Common myeloid progenitor, CD34-positive (primary cell): ENCODE measurements at places on chromosomes 4 and X.
A peak's percentile ranks its signal among the peaks of the same experiment; 100 is the strongest.

DNA sequence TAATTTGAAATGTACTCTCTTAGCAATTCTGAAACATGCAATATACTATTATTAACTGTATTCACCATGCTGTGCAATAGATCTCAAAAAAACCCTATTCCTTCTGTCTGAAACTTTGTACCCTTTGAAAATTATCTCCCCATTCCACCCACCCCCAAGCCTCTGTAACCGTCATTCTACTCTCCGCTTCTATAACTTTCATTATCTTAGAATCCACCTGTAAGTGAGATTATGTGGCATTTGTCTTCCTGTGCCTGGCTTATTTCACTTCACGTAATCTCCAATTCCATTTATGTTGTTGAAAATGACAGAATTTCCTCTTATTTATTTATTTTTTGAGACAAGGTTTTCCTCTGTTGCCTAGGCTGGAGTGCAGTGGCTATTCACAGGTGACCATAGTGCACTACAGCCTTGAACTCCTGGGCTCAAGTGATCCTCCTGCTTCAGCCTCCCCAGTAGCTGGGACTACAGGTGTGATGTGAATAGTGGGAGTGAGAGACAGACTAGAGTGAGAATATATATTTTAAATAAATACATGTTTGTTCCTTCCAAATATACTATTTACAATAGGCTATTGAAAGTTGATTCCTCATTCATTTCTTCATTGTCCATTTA lies 30.5 kb downstream of the VSIG4 start:
- peak; percentile 75 for DNase-seq

GRCh38 chrX:39577985-39578869 lies 519.5 kb downstream of the BCOR start:
- DNase-seq = peak; percentile 93

DNA sequence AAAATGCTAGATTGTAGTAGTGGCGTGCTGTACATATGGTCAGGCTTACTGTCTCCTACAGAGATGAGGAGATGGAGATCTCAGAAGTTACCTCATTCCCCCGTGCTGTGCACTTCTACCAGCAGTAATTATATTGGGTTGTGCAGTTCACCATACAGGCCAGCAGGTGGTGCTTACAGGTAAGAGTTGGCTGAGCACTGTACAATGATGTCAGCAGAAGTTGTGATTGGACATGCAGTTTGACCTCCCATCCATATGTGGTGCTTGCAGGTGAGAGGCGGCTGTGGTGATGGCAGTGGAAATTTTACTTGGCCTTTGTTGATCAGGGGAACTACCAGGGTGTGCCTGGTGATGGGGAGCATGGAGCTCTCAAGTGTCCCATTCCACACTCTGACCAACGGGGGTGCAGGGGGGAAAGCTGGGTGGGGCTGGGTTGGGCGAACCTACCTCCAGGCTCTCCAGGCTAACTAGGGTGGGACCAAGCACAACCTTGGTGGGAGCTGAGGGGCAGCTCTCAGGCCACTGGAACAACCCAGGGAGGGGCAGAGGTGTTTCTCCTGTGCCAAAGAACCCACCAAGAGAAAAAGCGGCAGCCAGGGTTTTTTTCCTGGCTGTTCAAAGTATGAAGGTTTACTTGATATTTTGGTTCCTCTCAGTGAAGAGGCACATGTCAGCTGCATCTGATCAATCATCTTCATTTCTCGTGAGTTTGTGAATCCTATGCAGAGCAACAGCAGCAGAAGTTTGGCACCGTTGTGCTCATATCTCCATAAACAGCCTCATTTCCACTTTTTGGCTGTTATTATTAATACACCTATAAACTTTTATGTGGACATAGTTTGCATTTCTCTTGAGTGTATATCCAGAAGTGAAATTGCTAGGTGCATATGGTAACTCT lies 73.8 kb upstream of the FREM3 start:
- peak; percentile 52 for DNase-seq

DNA sequence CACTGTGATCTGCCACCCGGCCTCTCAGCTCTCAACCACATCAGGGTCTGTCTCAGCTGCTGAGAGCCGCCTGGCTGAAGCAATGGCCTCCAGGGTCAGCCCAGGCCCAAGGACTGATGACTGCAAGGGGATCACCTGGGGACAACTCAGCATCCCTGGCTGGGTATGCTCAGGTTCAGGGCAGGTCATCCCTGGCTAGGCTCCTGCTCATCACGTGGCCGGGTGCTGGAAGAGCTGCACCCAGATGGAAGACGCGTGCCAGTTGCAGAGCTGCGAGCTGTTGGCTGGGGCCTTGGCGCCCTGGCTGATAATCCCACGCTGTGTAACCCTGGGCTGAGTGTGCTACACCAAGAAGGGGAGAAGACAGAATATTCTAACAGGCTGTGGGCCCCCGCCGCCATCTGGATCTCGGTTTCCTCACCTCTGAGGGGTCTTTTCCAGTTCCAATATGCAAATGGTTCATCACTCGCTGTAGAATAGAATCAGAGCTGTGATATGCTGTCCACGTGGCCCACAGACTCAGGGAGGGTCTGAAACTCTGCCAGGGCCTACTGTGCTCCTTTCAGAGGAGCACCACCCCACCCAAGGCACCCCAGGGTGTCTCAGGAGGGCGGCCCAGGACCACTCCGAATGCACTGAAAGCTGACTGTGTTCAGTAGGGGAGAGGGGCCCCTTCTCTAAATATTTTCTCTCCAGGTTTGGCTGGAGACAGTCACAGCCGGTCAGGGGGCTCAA lies 338.8 kb downstream of the BCOR start:
- no peak for DNase-seq

GRCh38 chrX:107596651-107597050 lies 31.7 kb upstream of the PRPS1 start:
- no peak for DNase-seq

DNA sequence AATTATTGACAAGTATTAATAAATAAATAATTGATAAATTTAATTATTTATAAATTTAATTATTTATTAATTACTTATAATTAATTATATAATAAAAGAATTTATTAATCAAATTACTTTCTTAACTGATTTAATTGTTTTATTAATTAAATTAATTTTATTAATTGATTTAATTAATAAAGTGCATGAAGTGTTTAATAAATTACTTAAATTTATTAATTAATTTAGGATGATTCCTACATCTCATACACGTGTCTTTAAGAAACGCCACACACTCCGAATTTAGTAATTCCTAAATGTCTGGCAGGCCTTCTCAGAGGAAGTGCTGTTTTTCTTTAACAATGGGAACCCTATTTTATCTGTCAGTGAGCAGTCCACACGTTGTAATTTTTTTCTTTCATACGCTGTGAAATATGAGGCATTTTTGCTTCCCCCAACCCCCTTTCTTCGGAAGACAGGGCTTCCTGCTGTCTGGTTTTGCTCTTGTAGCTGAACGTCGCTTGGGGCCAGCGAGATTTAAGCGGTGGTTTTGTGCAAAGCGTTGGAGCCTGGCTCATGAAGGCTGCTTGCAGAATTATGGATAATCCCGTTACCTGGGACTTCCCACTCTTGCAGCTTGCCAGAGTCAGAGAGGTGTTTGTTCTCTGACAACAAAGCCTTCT lies 46.8 kb downstream of the CRLF2 start:
- DNase-seq = peak; percentile 91

GRCh38 chrX:19750028-19750782 lies 137.2 kb downstream of the SH3KBP1 start:
- no peak for DNase-seq

DNA sequence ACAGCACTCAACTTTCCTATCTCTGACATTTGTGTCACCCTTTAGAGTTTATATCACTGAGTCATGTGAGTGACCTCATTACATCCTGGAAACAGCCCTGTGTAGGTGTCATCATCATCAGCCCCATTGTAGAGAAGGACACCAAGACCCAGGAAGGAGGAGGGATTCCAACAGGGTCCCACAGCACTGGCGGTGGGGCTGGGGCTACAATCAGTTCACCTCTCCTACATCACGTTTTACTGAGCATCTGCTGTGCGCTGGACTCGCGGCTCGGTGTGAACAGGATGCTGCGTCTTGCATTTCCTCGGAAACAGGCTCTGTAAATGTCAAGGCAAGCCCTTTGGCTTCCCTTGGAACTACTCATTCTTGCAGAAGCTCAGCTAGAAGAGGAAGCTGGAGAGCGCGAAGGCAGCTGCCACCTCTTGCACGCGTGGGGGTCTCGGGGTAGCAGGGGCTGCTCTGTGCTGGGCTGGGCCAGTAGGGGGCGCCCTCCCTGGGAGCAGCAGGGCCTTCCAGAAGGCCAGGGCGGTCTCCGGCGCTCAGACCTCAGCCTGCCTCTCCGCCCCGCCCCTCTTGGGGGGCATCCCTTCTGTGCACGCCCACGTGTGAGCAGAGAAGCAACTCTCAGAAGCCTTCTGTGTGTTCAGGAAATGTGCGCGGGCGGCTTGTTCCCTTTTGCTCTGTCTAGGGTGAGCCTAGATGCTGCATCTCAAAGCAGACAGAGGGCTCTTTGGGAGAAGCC lies 29.0 kb downstream of the REELD1 start:
- peak; percentile 84 for DNase-seq

DNA sequence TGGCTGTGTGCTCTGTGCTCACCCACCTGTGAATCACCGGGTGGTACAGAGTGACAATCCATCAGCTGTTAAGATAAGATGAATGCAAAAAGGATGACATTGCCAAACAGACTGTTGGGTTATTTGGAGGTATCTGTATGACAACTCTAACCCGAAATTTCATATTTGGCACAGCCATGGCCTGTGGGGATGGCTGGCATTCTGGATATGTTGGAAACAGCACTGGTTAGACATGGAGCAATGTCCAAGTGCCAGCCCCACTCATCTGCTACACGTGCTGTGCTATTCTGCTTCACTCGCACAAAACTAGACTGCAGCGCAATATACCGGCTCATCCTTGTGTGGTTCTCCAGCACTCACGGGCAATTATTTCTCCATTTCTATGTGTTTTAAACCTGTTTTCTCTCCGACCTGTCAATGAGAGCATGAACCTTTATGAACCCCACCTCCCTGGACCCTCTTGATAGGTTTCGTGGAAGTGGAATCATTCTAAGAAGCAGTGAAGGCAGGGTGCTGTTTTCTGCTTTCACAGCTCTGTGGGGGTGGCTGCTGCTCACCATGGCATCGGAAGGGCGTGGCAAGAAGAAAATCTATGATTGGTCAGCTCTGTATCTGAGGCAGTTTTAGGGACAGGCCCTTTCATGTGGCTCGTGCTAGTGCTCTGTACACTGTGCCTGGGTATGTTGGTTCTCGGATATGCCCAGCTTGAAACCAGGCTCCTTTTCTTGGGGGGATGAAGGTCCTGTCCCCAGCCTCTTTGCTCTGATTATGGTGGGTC lies 94.9 kb downstream of the ENPP6 start:
- no peak for DNase-seq

GRCh38 chr4:137748616-137749015 lies 216.3 kb upstream of the PCDH18 start:
- no peak for DNase-seq

DNA sequence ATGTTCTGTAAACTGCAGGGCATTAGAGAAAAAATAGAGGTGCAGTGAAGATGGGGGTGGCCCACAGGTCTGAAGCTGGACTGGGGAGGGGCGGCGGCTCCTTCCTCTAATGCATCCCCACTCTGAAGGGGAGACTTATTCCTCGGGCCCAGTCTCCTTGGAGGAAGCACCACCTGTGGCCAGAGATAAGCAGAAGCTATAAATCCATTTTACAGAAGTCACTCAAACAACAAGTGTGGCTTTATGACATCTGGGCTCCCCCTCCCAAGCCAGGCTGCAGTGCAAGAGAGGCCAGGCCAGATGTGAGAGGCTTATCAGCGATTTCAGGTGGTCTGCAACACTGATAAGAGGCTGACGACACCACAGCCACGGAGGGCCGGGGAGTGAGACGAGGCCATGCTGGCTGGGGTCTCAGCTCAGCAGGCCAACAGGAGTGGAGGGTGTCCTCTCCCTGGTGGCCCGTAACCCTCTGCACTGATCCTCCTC lies 15.8 kb downstream of the CYTL1 start:
- DNase-seq = peak; percentile 95

DNA sequence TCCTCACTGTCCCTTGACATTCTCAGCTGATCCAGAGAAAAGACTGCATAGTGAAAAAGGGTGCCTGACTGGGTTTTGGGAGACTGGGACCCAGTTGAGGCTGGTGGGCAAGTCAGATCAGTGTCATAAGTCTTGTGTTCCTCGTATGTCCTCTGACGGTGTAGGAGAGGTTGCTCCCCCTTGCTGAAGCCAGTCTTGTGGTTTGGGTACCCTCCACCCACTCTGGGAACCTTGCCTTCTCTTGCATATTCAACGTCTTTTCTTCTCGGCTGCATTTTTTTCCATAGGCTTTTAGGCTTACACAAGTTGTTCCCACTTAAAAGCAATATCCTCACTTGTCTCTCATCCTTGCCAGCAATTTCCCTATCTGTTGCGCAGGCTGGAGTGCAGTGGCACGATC lies 211.9 kb downstream of the PTTG2 start:
- no peak for DNase-seq

DNA sequence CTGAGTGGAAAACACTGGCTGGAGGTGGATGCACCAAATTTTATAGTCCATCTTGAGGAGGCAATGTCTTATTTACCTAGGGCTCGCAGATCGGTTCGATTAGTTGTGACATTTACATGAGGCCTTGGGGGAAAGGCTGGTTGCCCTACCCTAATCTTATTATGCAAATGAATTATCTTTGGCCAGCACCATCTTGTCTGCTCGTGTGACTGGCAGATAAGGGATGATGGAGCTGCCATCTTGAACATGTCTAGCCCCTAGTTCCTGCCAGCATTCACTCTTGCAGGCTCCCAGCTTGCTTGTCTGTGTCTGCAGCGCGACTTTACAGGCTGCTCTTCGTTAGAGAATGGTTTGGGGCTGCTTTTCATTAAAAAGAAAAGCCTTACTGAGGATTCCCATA lies 61.9 kb downstream of the SEC24B start:
- no peak for DNase-seq

- DNase-seq = no peak
Observed at GRCh38 chr4:95439071-95439470, 109.7 kb downstream of the UNC5C start.

DNA sequence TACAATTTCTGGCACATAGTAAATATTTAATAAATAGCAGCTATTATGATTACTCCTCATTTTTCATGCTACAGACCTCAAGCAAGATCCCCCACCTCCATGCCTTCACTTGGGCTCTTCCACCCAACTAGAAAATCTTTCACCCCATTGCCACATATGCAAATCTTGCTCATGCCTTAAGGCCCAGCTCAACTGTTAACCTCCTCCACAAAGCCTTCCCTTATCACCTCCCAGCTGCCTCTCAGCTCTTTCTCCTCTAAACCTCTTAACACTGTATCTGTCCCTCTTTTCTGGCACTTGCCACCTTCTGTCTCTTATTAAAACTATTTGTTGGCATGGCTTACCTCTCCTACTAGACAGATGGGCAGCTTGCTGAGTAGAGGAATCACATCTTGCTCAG lies 51.5 kb downstream of the PJA1 start:
- DNase-seq = no peak

- DNase-seq = no peak
Observed at GRCh38 chrX:130084631-130085237, 25.6 kb downstream of the ELF4 start.

- no peak for DNase-seq
Observed at GRCh38 chr4:81256059-81256970, 41.3 kb upstream of the PRKG2 start.

- DNase-seq = no peak
Observed at GRCh38 chr4:104395168-104395614, 99.5 kb downstream of the CXXC4 start.
